ENCODE measurements at places on chromosomes 4 and X. TPM values are rescaled to one million over a fixed set of nuclear protein-coding genes. Genes with fewer than 3 reads are reported as not detected.

Gene CORIN
- total RNA-seq: 0.23 TPM

DNA sequence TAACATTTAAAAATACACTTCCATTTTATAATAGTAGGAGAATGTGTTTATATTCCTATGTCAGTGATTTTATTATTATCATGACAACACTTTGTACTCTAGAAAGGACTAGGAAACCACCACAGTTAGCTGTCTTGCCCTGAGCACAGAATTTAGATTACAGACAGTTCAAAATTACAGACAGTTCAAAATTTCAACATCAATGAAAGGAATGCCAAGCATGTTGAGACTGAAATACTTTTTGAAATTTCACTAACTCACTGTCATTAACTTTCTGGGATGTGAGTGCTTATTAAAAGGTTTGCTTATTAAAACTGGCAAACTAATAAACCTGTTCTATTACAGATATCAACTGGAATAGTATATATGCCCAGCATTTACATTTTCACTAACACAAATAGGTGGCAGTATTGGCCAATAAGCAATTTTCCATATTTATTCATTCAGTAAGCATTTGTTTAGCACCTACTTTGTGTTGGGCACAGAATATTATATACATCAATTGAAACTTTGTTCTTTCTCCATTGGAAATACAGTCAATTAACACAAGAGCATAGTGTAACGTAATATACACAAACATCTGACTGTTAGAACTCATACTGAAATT is 179.4 kb downstream of the FBXW7 start:
- H3K4me3 ChIP-seq: no peak overlapping the region
- peaks cover 4% of the 10 kb centered on the region for H3K4me1 ChIP-seq
- no peak for DNase-seq
- no peak overlapping the region for H3K27ac ChIP-seq
- H3K27me3 ChIP-seq: no peaks in the 10 kb centered on the region
- H3K36me3 ChIP-seq: peaks cover 6% of the 10 kb centered on the region

- H3K36me3 ChIP-seq: no peaks in the 10 kb centered on the region
- peak; percentile 54 for DNase-seq
- no peaks in the 10 kb centered on the region for H3K27me3 ChIP-seq
Measured at GRCh38 chrX:17839269-17839668, 21.8 kb downstream of the RAI2 start.

Gene DCAF12L2
- total RNA-seq: 1.6 TPM

Gene SPON2
- 2.6 TPM for total RNA-seq

GRCh38 chr4:155639704-155640523 is 26.7 kb upstream of the GUCY1A1 start:
- H3K4me3 ChIP-seq: no peak overlapping the region
- H3K36me3 ChIP-seq: no peaks in the 10 kb centered on the region
- H3K27ac ChIP-seq: no peak overlapping the region
- H3K27me3 ChIP-seq: no peaks in the 10 kb centered on the region
- H3K4me1 ChIP-seq: peaks cover 3% of the 10 kb centered on the region

DNA sequence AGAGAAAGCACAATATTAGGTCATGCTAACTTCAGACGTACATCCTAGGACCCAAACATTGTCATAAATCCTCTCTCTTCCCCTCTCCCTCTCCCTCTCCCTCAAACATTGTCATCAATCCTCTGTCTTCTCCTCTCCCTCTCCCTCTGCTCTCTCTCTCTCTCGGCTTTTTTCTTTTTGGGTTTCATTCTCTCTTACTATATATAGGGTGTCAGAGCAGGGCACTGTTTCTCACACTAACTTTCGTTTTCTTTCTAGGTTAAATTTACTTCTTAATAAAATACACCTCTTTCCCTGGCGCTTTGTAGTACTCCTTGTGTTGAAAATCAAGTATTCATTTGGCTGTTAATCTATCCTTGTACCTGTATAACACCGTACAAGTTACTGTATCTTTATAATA is 37.0 kb upstream of the HERC5 start:
- H3K27me3 ChIP-seq: no peaks in the 10 kb centered on the region
- DNase-seq: no peak
- H3K4me1 ChIP-seq: no peaks in the 10 kb centered on the region
- no peak overlapping the region for H3K4me3 ChIP-seq

GRCh38 chr4:146490106-146490505 is 31.6 kb downstream of the SLC10A7 start:
- H3K4me1 ChIP-seq: no peaks in the 10 kb centered on the region
- H3K27me3 ChIP-seq: peaks cover 71% of the 10 kb centered on the region
- H3K4me3 ChIP-seq: no peak overlapping the region
- H3K36me3 ChIP-seq: no peaks in the 10 kb centered on the region
- H3K27ac ChIP-seq: no peak overlapping the region

Gene TKTL2
- total RNA-seq: not detected

DNA sequence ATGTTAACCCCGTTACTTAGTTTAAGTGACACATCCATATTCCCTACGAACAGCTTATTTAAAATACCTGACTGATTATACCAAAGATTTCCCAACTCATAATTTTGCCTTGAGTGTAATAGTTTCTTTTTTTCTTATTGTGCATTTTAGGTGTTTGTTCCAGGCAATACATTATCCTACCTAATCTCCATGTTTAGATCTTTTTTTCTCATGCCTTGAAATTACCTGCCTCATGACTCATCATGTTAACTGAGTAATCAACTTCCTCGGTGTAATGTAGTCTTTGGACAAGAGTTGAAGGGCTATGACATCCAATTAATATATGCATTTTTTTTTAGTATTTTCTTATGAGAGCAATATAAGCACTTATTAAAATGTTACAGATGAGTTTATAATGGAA is 228.7 kb upstream of the ANKRD50 start:
- no peaks in the 10 kb centered on the region for H3K27me3 ChIP-seq
- no peak for DNase-seq

DNA sequence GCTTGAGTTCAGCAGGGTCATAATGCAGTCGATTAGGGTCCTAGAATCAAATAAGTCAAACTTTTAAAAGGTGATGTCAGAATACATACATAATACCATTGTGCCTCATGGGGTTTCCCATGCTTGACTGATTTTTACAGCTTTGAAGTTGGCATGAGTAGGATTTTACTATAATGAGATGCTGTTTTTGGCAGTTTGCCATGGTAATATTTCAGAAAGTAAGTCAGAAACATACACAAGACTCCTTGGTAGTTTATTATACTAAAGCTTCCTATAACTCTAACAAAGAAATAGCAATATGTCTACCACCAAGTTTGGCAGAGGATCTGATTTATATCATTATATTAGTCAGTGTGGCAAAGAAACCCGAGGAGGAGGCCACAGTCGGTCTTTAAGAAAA is 45.2 kb downstream of the PHKA2 start:
- H3K4me3 ChIP-seq: no peak overlapping the region
- H3K4me1 ChIP-seq: no peaks in the 10 kb centered on the region
- no peak overlapping the region for H3K27ac ChIP-seq
- DNase-seq: no peak

Gene COQ2
- total RNA-seq: 18.4 TPM

GRCh38 chrX:29308726-29309125 is 721.5 kb downstream of the IL1RAPL1 start:
- H3K27me3 ChIP-seq: no peaks in the 10 kb centered on the region
- peak overlapping the region; percentile 50 for H3K4me3 ChIP-seq
- no peaks in the 10 kb centered on the region for H3K36me3 ChIP-seq
- no peak for DNase-seq
- no peak overlapping the region for H3K27ac ChIP-seq

GRCh38 chrX:115339441-115340025 is 50.0 kb downstream of the LUZP4 start:
- no peaks in the 10 kb centered on the region for H3K27me3 ChIP-seq
- no peaks in the 10 kb centered on the region for H3K36me3 ChIP-seq
- no peak for DNase-seq

GRCh38 chr4:18192901-18193300 is 171.3 kb upstream of the LCORL start:
- H3K4me1 ChIP-seq: peaks cover 6% of the 10 kb centered on the region
- no peaks in the 10 kb centered on the region for H3K36me3 ChIP-seq
- DNase-seq: no peak
- H3K27ac ChIP-seq: no peak overlapping the region

DNA sequence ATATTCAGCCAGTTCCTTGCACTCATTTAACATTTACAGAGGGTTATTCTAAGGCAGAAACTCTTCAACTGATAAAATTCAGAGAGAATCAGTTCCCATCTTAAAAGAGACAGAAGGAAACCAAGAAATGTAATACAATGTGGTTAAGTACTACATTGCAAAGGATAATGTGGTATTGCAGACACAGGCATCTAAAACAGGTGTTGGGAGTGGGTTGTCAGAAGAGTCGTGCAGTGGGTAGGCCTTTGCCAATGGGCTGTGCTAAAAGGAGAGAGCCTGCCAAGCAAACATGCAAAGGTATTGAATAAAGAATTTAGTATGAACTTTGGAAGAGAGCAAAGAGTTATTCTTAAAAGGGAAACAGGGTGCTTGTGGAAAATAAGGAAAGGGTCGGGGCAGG is 1044.4 kb upstream of the DIAPH2 start:
- H3K4me1 ChIP-seq: no peaks in the 10 kb centered on the region
- H3K27ac ChIP-seq: no peak overlapping the region
- no peak overlapping the region for H3K4me3 ChIP-seq
- no peak for DNase-seq
- H3K36me3 ChIP-seq: no peaks in the 10 kb centered on the region

DNA sequence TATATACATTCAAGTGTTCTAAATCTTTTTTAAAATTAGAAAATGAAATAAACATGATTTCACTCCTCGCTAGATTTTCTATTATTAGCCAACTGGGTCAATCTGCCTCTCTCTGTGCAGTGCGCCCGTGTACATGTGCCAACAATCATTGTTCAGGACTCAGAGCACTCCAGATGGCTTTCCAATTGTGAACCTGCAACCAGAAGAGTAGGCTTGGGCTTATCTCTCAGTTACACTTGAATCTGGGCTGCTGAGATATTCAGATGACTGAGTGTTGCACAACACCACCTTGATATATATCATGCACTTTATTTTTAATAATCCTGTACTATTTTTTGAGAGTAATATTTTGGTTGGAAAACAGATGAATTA is 184.0 kb upstream of the FSTL5 start:
- no peak overlapping the region for H3K27ac ChIP-seq
- H3K36me3 ChIP-seq: no peaks in the 10 kb centered on the region
- H3K27me3 ChIP-seq: no peaks in the 10 kb centered on the region
- no peak for DNase-seq

Gene YTHDC1
- total RNA-seq: 267 TPM

GRCh38 chrX:136662104-136662503 is 14.1 kb downstream of the CD40LG start:
- no peaks in the 10 kb centered on the region for H3K4me1 ChIP-seq
- H3K27ac ChIP-seq: no peak overlapping the region
- DNase-seq: no peak
- no peaks in the 10 kb centered on the region for H3K27me3 ChIP-seq

DNA sequence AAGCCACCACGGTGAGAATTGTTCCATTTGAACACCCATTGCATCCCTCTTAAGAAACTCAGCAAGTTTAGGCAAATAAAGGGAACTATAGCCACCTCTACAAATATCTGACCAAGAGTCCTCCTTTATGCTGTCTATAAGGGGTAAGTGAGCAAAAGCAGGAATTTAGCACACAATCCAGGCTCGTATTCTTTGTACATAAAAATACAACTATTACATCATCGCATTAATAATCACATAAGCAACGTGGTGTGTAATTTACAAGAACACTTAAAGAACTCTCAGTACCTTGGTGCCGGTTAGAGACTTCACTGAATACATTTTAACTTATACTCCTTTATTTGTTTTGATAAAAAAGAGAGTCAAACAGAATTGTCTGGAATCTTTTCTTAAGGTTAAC is 38.8 kb downstream of the PALLD start:
- peaks cover 27% of the 10 kb centered on the region for H3K27me3 ChIP-seq
- peaks cover 4% of the 10 kb centered on the region for H3K4me1 ChIP-seq
- no peaks in the 10 kb centered on the region for H3K36me3 ChIP-seq

GRCh38 chrX:53082773-53083616 is 828 bp downstream of the TSPYL2 start:
- peaks cover 22% of the 10 kb centered on the region for H3K36me3 ChIP-seq
- no peaks in the 10 kb centered on the region for H3K4me1 ChIP-seq
- no peaks in the 10 kb centered on the region for H3K27me3 ChIP-seq
- no peak for DNase-seq
- peak overlapping the region; percentile 82 for H3K4me3 ChIP-seq
- no peak overlapping the region for H3K27ac ChIP-seq

GRCh38 chr4:116110713-116111112 is 974.7 kb downstream of the TRAM1L1 start:
- H3K27me3 ChIP-seq: no peaks in the 10 kb centered on the region
- no peaks in the 10 kb centered on the region for H3K4me1 ChIP-seq
- no peaks in the 10 kb centered on the region for H3K36me3 ChIP-seq

- no peak for DNase-seq
- no peaks in the 10 kb centered on the region for H3K27me3 ChIP-seq
- no peaks in the 10 kb centered on the region for H3K36me3 ChIP-seq
- no peaks in the 10 kb centered on the region for H3K4me1 ChIP-seq
- H3K27ac ChIP-seq: no peak overlapping the region
- H3K4me3 ChIP-seq: no peak overlapping the region
Measured at GRCh38 chr4:176526704-176527103, 206.9 kb downstream of the SPCS3 start.

Gene MAGEB17
- 0.44 TPM for total RNA-seq

DNA sequence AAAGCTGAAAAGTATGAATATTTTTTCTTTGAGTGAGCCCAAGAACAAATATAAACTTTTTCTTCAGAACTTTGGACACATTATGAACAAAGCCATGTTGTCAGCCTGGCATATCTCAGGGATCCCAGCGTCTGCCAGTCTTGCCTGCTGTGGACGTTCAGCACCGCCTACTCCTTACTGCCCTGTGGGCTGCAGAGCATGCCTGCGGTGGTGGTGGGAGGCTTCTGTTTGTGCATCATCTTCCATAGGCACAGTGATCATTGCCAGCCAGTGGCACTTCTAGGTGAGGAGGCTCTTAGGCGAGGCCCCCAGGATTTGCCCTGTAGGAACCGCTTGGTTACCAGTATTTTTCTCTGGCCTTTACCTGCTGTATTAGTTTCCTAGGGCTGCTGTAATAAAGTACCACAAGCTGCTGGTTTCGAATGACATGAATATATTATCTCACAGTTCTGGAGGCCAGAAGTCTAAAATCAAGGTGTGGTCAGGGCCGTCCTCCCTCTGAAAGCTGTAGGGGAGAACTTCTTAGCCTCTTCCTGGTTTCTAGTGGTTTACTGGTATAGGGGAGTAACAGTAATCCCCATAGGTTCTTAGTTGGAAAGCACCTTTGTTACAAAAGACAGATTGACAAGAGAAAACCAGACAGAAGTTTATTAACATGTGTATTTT is 15.4 kb downstream of the ANXA3 start:
- H3K4me1 ChIP-seq: peaks cover 18% of the 10 kb centered on the region
- DNase-seq: peak; percentile 59
- H3K4me3 ChIP-seq: no peak overlapping the region
- peaks cover 51% of the 10 kb centered on the region for H3K36me3 ChIP-seq
- peaks cover 5% of the 10 kb centered on the region for H3K27me3 ChIP-seq

Gene PRDM5
- total RNA-seq: 15.6 TPM

GRCh38 chrX:111123606-111124179 is 27.7 kb downstream of the PAK3 start:
- H3K27ac ChIP-seq: no peak overlapping the region
- no peaks in the 10 kb centered on the region for H3K36me3 ChIP-seq
- H3K27me3 ChIP-seq: no peaks in the 10 kb centered on the region

GRCh38 chr4:94649381-94650133 is 108.2 kb upstream of the BMPR1B start:
- H3K4me1 ChIP-seq: no peaks in the 10 kb centered on the region
- H3K36me3 ChIP-seq: peaks cover 65% of the 10 kb centered on the region
- no peak for DNase-seq
- no peak overlapping the region for H3K4me3 ChIP-seq

- H3K36me3 ChIP-seq: no peaks in the 10 kb centered on the region
- H3K27me3 ChIP-seq: no peaks in the 10 kb centered on the region
- no peaks in the 10 kb centered on the region for H3K4me1 ChIP-seq
- DNase-seq: no peak
- H3K4me3 ChIP-seq: no peak overlapping the region
- H3K27ac ChIP-seq: no peak overlapping the region
Measured at GRCh38 chrX:47530049-47530448, 31.0 kb upstream of the ARAF start.

All from endodermal cell (in vitro differentiated cells).